ENCODE measurements at places on chromosomes 7 and 10.
A peak's percentile ranks its signal among the peaks of the same experiment; 100 is the strongest.

DNA sequence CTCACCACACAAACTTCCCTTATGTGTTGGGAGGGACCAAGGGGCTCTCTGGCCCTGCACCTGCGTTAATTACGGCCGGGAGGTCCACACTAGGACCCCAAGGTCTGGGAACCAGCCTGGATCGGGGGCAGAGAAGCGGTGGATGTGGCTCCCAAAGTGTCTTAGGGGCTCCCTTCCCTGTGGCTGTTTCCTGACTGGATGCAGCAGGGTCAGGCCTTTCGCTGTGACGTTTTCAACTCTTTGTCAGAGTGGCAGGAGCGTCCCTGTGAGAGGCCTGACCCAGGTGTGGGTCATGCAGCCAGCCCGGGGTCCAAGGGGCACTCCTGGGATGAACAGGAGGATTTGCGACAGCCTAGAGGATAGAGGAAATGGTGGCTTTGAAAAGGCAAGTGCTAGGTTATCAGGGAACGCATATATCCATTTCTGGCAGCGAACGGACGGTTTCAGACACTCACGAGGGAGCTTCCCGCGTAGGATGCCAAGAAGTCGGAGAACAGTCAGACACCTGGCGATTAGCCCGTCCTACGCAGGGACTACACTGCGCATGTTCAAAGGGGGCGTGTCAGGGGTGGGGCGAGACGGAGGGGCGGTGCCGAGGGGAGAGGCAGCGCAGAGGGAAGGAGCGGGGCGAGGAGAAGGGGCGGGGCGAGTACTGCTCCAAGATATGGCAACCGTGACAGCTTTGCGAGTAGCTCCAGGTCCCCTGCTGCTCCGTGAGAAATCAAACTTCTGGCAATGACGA lies 46.2 kb upstream of the ZNF716 start:
- no peak for DNase-seq

- DNase-seq, result peak; percentile 84
These were observed 588 bp upstream of the PAOX start for GRCh38 chr10:133378251-133379096.

- DNase-seq, result peak; percentile 96
These were observed at the start of gene SLC4A2 for GRCh38 chr7:151059367-151060112. SLC4A2 (plus strand) TSS chr7:151059589; CDS start chr7:151061988, 2,399 bp downstream.

- no peak for DNase-seq
These were observed 21.2 kb downstream of the PRSS37 start for GRCh38 chr7:141820067-141820466.

- DNase-seq, result no peak
These were observed 170.8 kb downstream of the RNF216 start for GRCh38 chr7:5610500-5611186.

DNA sequence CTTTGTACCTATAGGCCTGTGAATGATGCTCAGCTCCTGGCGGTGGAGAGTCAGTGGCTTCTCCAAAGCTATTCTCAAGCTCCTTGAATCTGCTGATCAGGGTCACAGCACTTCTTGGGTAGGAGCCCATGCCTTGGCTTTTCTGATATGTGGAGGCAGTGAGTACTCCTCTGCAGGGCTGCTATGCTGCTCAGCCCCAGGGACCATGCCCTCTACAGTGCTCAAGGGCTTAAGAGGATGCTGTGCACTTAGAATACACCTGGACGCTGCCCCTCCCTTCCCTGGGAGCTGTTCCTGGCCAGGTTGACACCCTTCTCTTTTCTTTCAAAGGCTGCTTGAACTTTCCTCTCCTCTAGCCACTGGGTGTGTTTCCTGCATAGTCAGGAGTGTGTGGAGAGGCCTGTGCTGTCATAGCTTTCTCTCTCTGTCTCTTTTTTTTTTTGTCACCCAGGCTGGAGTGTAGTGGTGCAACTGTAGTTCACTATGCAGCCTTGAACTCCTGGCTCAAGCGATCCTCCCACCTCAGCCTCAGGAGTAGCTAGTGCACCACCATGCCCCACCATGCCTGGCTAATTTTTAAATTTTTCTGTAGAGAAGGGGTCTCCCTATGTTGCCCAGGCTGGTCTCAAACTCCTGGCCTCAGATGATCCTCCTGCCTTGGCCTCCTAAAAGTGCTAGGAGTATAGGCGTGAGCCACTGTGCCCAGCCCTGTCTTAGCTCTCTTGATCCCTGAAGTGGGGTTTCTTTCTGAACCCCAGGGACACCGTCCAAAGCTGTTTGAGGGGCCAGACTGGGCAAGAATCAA lies 113.9 kb downstream of the KIF20B start:
- DNase-seq, result no peak

Data from GM20000 (cell line).